Activated CD8-positive, alpha-beta T cell treated with anti-CD3 and anti-CD28 coated beads for 36 hours (primary cell): ENCODE measurements at places on chromosomes 16 and 17. TPM values are rescaled to one million over a fixed set of nuclear protein-coding genes. Genes with fewer than 3 reads are reported as not detected.

- H3K27ac ChIP-seq, result no peak overlapping the region
- H3K27me3 ChIP-seq, result no peaks in the 10 kb centered on the region
- peaks cover 59% of the 10 kb centered on the region for H3K4me1 ChIP-seq
- peaks cover 54% of the 10 kb centered on the region for H3K36me3 ChIP-seq
- DNase-seq, result no peak
- no peak overlapping the region for H3K4me3 ChIP-seq
These were observed 24.7 kb downstream of the KDM8 start for GRCh38 chr16:27228045-27228444.

- H3K4me3 ChIP-seq, result no peak overlapping the region
- H3K27me3 ChIP-seq, result no peaks in the 10 kb centered on the region
- DNase-seq, result no peak
- H3K36me3 ChIP-seq, result peaks cover 39% of the 10 kb centered on the region
These were observed 14.0 kb downstream of the HERPUD1 start for GRCh38 chr16:56945847-56946527.

- peaks cover 10% of the 10 kb centered on the region for H3K4me1 ChIP-seq
- no peaks in the 10 kb centered on the region for H3K36me3 ChIP-seq
- H3K27me3 ChIP-seq, result no peaks in the 10 kb centered on the region
- H3K27ac ChIP-seq, result no peak overlapping the region
- DNase-seq, result no peak
These were observed 200.1 kb upstream of the GSE1 start for GRCh38 chr16:85412911-85413520.

- H3K27ac ChIP-seq, result no peak overlapping the region
- no peak for DNase-seq
- H3K4me1 ChIP-seq, result no peaks in the 10 kb centered on the region
- no peaks in the 10 kb centered on the region for H3K36me3 ChIP-seq
These were observed 84.6 kb downstream of the MRTFB start for GRCh38 chr16:14155572-14156190.

DNA sequence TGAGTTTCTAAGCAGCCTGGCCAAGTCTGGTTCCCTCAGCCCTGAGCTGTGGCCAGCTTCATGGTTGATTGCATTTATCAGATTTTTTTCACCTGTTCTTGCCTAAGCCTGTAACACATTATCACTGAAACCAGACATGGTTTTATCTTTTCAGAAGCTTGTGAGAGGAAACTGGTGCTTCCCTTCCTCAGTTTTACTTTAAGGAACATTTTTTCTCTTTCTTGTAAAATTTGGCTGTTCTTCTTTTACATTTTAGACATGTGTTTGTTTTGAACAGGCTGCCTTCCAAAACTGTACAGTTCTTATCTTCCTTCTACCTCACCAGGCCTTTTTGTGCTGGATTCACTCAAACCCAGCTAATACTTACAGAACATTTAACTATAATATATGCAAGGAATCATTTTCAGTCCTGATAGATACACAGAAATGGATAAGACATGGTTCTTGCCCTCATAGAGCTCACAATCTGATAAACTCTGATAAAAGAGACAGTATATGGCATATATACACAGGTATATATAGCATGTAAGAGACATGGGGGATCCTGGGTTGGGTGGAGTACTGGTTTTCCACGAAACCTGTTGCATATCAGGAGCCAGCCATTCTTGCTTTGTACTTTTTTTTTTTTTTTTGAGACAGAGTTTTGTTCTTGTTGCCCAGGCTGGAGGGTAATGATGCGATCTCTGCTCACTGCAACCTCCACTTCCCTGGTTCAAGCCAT is 44.5 kb downstream of the ZNRF1 start:
- no peak overlapping the region for H3K27ac ChIP-seq
- no peak overlapping the region for H3K4me3 ChIP-seq
- no peaks in the 10 kb centered on the region for H3K27me3 ChIP-seq
- peaks cover 5% of the 10 kb centered on the region for H3K4me1 ChIP-seq

GRCh38 chr16:19595043-19595767 is 39.7 kb downstream of the VPS35L start:
- no peak for DNase-seq
- no peak overlapping the region for H3K4me3 ChIP-seq
- no peaks in the 10 kb centered on the region for H3K4me1 ChIP-seq
- peaks cover 15% of the 10 kb centered on the region for H3K36me3 ChIP-seq

DNA sequence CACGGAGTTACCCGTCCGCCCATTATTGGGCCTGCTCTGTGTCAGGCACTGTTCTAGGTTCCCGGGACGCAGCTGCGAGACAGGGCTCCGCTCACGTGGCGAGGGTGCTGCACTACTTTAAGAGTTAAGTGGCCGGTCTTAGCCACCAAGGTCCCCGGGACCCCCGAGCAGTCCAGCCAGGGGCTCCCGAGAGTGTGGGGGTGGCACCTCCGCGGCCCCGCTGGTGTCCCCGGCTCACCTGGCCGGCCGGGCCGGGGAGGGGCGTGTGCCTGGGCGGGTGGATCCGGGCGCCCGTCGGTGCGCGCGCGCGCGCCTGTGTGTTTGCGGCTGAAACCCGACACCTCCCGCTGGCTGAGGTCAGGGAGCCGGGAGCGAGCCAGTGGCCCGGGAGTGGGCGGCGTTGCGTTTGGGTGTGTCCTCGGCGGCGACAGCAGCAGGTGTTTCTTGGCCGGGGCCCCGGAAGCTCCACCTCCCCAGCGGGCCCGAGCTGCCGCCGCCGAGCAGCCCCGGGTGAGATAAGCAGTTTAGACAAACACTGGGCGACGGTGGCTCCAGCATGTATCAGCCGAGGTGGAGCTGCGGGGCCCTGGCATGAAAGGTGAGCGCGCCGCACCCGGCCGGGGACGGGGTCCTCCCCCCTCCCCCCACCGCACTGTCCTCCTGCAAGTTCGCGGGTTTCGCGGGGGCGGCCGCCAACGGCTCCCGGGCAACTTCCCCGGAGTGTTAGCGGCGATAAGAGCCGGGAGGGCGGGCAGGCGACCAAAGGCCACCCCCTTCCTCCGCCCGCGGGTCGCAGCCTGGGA is at the start of gene GSE1:
GSE1 (plus strand) TSS at position 522 of the 803 bp plus-strand sequence; CDS start at position 592, 70 bp downstream.
- H3K27me3 ChIP-seq, result no peaks in the 10 kb centered on the region
- peaks cover 52% of the 10 kb centered on the region for H3K4me1 ChIP-seq
- peak; percentile 89 for DNase-seq

DNA sequence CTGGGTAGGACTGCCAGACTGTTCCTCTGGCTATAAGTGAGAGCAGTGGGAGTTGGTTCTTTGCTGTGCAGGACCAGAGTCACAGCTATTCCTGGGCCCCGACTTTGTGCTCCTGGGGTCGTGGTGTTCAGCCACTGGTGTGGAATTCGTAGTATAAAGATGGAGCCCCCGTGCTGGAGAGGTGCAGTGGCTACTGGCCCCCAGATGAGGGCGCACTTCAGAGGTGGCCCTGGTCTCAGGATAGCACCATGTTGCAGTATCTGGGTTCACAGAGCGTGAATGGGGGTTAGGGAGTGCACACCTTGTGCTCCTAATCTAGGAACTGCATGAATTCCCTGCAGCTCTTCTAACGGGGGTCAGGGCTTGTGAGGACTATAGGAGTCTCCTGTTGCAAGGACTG is 21.1 kb downstream of the TANC2 start:
- no peaks in the 10 kb centered on the region for H3K27me3 ChIP-seq
- H3K36me3 ChIP-seq, result peaks cover 10% of the 10 kb centered on the region
- no peak overlapping the region for H3K27ac ChIP-seq

C1QTNF8 gene
- total RNA-seq, result not detected

ABR gene
- total RNA-seq, result 46.6 TPM

ZACN gene
- 3.0 TPM for total RNA-seq

GP1BA gene
- not detected for total RNA-seq
